Stimulated activated CD4-positive, alpha-beta T cell treated with anti-CD3 and anti-CD28 coated beads, Interleukin-2, amount 100 ng/mL, for 48 hours (primary cell): ENCODE measurements at places on chromosomes 16 and 17.
A peak's percentile ranks its signal among the peaks of the same experiment; 100 is the strongest.

DNA sequence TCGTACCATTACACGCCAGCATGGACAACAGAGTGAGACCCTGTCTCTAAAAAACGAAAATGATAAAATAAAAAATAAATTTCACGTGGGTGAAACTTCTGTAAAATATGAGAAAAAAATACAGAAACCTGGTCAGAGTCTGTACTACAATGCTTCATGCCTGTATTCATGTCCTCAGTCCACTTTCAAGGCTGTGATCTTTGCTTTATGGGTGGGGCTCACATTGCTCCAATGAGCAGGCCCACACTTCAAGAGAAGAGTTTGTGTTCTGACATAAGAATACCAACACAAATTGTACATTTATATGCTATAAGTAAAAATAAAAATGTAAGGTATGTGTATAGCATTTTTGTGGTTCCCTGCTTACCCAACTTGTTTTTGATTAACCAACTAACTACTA lies 32.2 kb upstream of the ABCA3 start:
- no peak for DNase-seq

GRCh38 chr16:89123831-89124100 lies 30.1 kb downstream of the ACSF3 start:
- DNase-seq = no peak

GRCh38 chr17:19800571-19800970 lies 52.5 kb upstream of the ALDH3A1 start:
- no peak for DNase-seq

- peak; percentile 96 for DNase-seq
These were observed 739 bp downstream of the TCF25 start for GRCh38 chr16:89873972-89874689.

GRCh38 chr16:3454631-3455147 lies 11.2 kb downstream of the NAA60 start:
- DNase-seq = no peak

- no peak for DNase-seq
These were observed 39.0 kb upstream of the EMP2 start for GRCh38 chr16:10619271-10619849.
